Stimulated activated naive B cell treated with anti-CD40 and anti-IgM and Interleukin-4, amounts not matched to agents 10 μg/mL and 1 μg/mL and 100 μg/mL, for 72 hours (primary cell): ENCODE measurements at places on chromosomes 4 and X.

- no peak for DNase-seq
These were observed 508.1 kb upstream of the ARX start for GRCh38 chrX:25523574-25524540.

DNA sequence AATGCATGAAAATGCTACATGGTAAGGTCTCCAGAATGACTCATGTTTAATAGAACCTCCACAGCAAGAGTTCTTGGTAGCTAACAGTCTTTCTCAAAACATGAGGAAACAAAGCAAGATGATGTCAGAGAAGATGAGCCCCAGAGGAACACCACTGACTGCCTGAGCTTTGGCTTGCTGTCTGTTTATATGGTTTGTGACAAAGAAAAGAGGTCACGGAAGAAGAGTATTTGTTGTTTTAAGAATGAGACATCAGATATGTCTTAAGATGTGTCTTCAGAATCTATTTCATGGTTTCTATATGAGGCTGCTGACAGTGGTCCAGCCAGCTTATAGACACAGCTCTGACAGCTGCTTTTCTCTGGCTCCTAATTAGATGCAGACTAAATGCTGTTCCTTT, 18.8 kb upstream of the AREG start:
- DNase-seq, result no peak

- no peak for DNase-seq
These were observed 39.6 kb downstream of the TMA16 start for GRCh38 chr4:163534056-163534455.

GRCh38 chrX:29841750-29842149, 373.6 kb upstream of the MAGEB2 start:
- peak; percentile 1 for DNase-seq

- DNase-seq, result no peak
These were observed 33.1 kb upstream of the RBPJ start for GRCh38 chr4:26287756-26288155.

DNA sequence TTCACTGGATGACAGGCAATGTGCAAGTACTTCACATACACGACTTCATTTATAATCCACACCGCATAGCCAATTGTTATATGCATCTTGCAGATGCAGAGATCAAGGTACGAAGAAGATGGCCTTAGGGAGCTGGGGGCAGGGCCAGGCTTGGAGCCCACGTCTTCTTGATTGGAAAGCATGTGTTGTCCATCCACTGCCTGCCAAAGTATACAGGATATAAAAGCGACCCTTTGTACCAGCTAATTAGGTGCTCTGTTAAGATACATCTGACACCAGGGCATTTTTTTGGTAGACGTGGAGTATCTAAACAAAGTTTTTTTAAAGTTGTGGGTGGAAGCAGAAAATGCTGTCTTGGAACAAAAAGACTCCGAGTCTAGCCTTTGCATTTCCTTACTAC, 1.4 kb downstream of the C4orf36 start:
- no peak for DNase-seq

- DNase-seq, result no peak
These were observed 22.8 kb upstream of the EIF4E start for GRCh38 chr4:98951710-98952109.

DNA sequence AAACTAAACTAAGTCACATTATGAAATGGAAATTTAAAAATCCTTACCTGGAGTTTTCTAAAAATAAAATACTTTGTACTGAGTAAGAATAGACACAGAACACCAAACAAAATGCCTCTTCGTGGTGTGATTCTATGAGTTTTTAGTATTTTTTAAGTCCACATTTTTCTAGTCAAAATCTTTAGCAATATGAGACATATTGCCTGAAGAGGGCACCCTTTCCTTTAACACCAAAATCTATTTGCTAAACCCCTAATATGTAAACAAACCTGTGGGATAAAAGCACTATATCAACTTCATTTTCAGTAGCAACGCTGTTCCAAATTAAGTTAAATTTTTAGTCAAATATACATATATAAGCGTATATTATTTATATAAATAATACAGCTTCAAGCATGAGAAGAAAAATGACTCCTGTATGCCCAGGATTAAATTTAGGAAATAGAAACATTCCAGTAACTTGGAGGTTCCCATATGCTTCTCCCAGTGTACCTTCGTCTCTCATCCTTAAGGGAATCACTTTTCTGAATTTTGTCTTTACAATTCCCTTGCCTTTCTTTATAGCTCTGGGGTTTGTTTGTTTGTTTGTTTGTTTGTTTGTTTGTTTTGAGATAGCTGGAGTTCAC, 23.0 kb upstream of the PGM2 start:
- DNase-seq, result no peak

DNA sequence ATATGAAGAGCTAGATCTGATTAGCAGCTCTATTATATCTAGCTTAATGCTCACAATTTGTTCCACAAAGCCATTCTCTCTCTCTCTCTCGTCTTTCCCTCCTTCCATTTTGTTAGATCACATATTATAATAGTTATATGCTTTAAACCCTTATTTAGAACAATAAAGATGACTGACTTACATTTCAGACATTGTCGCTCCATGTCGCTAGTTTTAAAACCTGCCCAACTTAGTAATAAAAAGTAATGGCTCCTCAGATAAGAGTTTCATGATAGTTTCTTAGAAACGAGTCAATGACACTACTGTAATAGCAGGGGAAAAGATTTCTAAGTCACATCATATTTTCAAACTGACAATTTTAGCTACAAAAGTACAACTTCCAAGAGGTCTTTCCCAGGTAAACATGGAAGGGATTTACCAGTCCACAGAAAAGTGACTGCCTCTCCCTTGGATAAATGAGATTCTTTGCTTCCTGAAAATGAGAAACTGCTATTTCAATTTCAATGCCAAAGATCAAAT, 38.5 kb upstream of the YTHDC1 start:
- DNase-seq, result no peak

DNA sequence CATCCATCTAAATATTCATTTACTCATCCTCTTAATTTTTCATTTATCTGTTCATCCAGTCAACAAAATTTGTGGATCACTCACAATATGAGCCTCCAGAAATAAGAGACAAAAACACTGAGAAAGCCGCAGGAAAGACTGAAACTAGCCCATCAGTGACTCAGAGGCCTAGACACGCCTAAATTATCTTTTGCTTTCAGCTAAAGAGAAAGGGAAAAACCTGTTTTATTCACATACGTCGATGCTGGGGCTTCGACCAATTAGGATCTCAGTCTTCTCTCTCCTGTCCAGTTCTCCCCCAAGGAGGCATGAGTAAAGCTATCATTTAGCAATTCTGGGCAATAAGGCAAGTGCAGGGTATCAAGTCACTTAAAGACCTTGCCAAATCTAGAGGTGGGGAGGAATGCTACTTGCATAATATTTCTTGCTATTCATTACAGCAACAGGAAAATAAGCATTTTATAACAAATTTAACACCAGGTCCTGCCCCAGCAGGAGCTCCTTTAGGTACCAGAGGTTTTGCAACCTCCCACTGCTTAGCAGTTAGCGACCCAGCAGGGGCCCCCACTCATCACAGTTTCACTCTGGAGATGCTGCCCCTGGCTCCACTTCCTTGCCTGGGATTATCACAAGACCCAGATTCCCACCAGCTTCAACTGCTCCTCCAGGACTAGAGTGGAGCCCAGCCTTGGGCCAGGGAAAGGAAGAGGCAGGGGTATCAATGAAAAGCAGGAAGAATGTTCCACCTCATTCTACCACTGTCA, 30.1 kb upstream of the TMEM154 start:
- no peak for DNase-seq

DNA sequence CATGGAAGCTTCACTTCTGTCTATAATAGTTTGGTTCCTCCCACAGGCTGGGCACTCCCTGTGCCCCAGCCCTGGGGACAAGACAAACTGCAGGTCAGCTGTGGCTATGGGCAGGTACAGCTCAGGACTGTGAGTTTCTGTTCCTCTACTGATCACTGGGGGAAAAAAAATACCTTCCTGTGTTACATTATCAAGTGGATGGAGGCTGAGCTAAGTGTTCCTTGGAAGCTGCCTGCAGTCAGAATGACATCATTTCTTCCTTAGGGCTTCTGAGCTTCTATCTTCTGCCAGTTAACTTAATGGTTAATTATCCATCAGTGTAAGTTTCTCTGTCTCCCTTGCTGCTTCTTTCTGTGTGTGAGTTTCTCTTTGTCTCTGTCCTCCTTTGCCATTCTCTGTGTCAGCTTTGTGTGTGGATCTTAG, 4.6 kb downstream of the RAB33A start:
- peak; percentile 58 for DNase-seq

GRCh38 chr4:139853309-139853708, 187.7 kb downstream of the MGST2 start:
- no peak for DNase-seq

- no peak for DNase-seq
These were observed at the start of gene NR0B1 for GRCh38 chrX:30309139-30309571. Gene NR0B1, minus strand, starts transcription at chrX:30309390. Its CDS starts 27 bp downstream, at chrX:30309363.

- no peak for DNase-seq
These were observed 98.2 kb downstream of the MAPK10 start for GRCh38 chr4:86261636-86262035.

GRCh38 chr4:152696764-152697261, 17.0 kb upstream of the TMEM154 start:
- peak; percentile 62 for DNase-seq

DNA sequence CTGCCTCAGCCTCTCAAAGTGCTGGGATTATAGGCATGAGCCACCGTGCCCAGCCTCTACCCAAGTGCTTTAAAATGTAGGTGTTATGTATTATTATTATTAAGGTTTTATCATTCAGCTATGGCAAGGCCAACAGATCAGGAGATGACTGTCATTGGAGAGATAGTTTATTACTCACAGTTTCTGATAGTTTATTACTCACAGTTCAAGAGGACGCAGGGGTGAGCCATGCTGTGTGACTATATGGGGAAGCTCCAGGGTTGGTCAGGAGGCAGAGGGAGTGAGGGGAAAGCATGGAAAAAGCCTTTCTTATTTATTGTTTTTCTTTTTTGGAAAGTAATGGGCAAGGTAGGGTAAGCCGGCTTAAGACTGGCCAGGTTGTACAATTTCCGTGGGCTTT, 25.4 kb upstream of the ARSD start:
- no peak for DNase-seq

DNA sequence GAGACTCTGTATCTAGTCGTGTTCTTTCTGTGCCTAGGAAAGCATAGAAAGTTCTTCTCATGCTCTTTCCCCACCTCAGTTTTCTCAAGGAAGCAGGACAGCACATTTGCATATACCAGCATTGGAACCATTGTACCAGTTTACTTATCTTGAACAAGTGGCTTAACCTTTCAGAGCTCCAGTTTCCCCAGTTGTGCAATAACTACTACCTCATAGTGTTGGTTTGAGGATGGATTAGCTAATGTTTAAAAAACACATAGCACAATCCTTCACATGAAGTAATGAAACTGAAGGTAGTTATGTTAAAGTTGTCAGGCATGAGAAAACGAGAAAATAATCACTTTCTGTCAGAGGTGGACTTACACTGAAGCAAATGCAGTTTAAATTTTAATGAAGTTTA, 92.2 kb upstream of the H2AZ1 start:
- no peak for DNase-seq

GRCh38 chrX:54540289-54540688, 10.3 kb downstream of the GNL3L start:
- DNase-seq, result no peak

GRCh38 chrX:15973946-15974345, 119.3 kb upstream of the AP1S2 start:
- no peak for DNase-seq
